ENCODE measurements at places on chromosomes 4 and X. TPM values are rescaled to one million over a fixed set of nuclear protein-coding genes. Genes with fewer than 3 reads are reported as not detected.

The SLIT2 gene
- 0.02 TPM for total RNA-seq

The TXK gene
- total RNA-seq = 0.14 TPM

The PASD1 gene
- total RNA-seq = not detected

The MAGEA9B gene
- total RNA-seq = not detected

The MAP7D2 gene
- total RNA-seq = 6.3 TPM

The GAR1 gene
- 38.7 TPM for total RNA-seq
